ENCODE measurements at places on chromosomes 6 and 20.

- no peak for DNase-seq
Observed at GRCh38 chr20:51888291-51888690, 86.0 kb upstream of the SALL4 start.

- DNase-seq, result no peak
Observed at GRCh38 chr20:24277196-24277595, 192.2 kb upstream of the SYNDIG1 start.

DNA sequence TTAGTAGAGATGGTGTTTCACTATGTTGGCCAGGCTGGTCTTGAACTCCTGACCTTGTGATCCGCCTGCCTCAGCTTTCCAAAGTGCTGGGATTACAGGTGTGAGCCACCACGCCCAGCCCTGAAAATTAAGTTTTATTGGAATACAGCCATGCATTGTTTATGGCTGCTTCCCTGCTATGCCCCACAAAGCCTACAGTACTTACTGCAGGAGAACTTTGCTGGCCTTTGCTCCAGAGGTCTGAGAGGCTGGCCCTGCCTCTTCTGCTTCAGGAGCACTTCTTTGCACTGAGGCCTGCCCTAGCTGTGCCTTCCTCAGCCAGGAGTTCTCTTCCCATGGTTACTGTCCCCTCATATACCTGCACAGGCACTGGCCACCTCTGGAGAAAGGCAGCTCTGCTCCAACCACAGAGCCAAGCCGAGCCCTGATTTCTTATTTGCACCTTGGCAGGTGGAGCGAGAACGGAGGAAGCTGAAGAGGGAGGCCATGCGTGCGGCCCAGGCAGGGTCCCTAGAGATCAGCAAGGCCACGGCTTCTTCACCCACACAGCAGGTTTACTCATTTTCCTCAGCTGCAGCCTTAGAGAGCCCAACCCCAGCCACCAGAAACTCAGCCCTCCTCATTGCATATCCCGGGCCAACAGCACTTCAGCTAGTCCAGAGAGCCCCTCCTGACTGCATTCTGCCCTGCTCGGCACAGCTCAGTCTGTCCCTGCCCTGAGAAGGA, 20.8 kb downstream of the C20orf173 start:
- no peak for DNase-seq

- DNase-seq, result no peak
Observed at GRCh38 chr6:9233226-9233625, 797.9 kb upstream of the SLC35B3 start.

- DNase-seq, result no peak
Observed at GRCh38 chr6:53664623-53665022, 933 bp downstream of the KLHL31 start.

DNA sequence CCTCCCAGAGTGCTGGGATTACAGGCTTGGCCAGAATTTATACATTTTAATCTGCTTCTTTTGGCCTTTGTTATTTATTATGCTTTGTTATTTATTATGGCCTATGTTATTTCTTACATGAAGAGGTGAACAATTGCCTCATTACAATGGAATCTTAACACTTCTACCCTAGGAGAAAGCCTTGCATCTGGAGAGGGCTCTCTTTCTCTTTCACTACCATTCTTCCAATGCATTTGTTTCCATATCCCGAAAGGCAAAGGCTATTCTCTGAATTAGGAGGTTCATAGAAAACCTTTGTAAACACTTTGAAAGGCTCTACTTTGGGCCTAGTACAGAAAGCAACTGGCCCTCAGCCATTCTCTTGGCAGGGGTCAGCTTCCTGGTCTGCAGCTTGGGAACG, 19.9 kb upstream of the DEK start:
- no peak for DNase-seq

DNA sequence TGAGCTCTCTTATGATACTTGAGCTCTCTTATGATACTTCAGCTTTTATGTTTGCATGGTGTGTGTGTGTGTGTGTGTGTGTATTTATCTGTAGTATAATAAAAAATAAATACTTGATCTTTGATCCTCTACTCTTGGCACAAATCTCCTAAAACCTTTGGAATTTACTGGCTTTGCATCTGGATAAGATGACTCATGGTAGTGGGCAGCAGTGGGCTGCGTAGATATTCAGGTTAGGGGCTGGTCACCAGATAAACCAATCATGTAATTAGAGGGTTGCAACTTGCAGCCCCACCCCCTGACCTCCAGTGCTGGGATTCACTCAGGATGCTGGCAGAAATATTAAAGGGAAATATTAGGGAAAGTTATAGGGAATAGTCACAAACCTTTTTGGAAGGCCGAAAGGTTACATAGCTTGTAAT, 151.9 kb upstream of the COL21A1 start:
- DNase-seq, result no peak

- no peak for DNase-seq
Observed at GRCh38 chr6:135002974-135003703, 51.5 kb downstream of the HBS1L start.

- DNase-seq, result no peak
Observed at GRCh38 chr20:6525447-6526303, 241.8 kb upstream of the BMP2 start.

GRCh38 chr6:101936516-101936915, 543.0 kb downstream of the GRIK2 start:
- no peak for DNase-seq

GRCh38 chr6:160742090-160742489, 40.0 kb downstream of the PLG start:
- DNase-seq, result no peak

DNA sequence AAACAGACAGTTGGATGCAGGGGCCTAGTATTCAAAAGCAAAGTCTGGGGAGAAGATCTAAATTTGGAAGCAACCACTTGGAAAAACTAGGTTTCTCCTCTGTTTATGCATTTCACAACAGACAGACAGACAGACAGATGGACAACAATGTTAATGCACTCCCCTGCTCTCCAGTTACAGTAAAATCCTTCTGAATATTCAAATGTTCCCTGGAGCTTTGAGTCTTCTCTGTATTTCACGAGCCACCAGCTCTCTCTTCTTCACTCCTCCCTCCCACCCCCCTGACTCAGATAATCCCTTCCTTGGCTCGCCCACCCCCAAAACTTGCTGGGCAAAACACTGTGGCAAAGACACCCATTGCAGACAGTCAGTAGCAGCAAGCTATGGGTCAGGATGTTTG, 129.3 kb upstream of the TOP1 start:
- no peak for DNase-seq

GRCh38 chr20:63525971-63526370, 5.4 kb downstream of the PPDPF start:
- DNase-seq, result no peak

GRCh38 chr6:105642708-105643107, 239.8 kb upstream of the PREP start:
- no peak for DNase-seq

DNA sequence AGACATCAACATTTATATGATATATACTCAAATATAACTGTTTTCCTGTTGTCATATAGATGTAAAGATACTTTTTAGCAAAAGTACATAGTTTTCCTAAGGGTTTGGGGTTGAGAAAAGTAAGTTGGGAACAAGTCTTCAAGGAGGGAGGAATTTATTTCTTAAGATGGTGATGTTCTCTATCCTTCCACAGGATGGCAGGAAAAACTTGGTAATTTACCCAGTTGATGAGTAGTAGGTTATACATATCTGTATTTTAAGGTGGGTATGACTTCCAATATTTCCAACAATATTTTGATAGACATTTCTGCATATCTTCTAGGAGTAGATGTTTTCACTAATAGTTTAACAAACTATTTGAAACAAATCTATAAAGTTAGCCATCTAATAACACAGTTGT, 254.4 kb downstream of the RIMS1 start:
- no peak for DNase-seq

GRCh38 chr20:58457083-58457695, 58.0 kb downstream of the APCDD1L start:
- DNase-seq, result no peak

GRCh38 chr6:127784468-127784867, 116.4 kb downstream of the THEMIS start:
- DNase-seq, result no peak

DNA sequence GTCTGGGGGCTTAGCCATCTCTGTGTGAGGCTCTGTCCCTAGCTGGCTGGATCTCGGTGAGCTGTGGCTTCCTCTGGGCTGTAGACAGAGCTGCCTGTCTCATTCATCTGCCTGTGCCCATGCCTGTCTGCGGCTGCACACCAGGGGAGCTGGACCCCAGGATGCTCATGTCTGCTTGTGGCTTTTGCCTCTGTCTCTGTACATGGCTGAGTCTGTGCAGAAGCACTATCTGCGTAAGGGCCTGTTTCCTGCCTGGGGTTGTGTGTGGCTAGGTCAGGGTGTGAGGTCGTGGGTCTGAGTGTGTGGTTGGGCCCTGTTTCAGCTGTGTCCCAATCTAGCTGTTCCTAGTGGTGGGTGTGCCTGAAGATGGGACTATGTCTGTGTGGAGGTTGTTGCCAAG, 68.2 kb downstream of the CDH22 start:
- DNase-seq, result no peak

DNA sequence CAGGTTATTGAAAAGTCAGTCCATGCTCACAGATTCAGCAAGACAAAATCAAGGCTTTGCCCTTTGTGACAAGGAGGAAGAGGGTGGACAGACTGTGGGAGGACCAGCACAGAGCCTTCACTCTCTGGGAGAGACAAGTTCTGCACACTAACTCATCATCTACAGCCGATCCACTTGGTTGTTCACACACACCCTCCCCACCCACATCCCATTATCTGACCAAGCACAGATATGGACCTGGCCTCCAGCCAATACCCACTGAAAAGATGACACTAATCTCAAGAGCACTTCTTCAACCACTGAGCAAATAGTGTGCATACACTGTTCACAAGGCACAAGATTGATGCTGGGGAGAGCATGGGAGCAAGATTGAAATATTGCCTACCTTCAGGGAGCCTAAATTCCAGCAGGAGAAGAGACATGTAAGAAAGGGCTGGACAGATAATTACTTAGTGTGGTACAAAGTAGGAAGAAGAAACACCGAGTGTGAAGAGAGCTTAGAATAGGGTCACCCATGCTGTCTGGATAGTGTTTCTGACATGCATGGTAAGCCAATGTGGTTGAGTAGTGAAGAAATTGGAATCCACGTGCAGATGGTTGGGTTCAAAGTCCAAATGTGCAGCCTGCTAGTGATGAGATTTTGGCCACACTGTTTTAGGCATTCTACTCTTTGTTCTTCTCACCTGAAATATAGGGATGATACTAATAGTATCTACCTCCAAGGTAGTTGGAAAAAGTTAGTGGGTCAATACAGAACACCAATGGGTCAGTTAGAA, 21.7 kb upstream of the IL17A start:
- DNase-seq, result no peak

DNA sequence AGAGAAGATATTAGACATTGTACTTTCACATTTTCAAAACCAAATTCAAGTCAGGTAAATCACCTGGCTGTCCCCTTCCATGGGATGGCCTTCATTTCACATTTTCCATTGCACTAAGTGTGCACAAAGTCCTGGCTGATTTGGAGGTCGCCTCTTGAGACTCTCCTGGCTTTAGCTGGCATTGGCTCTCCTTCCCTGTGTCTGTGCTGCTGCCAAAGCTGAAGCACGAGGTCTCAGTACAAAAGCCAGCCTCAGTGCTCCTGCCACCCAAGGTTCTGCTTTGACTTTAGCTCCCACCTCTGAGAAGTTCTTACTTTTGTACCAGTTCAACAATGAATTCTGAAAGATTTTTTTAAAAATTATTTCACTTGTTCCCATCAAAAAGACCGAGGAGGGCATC, 289.2 kb upstream of the CNR1 start:
- DNase-seq, result no peak

- DNase-seq, result no peak
Observed at GRCh38 chr6:55643861-55644260, 64.9 kb upstream of the HMGCLL1 start.

GRCh38 chr6:79173378-79173777, 61.1 kb downstream of the HMGN3 start:
- no peak for DNase-seq

DNA sequence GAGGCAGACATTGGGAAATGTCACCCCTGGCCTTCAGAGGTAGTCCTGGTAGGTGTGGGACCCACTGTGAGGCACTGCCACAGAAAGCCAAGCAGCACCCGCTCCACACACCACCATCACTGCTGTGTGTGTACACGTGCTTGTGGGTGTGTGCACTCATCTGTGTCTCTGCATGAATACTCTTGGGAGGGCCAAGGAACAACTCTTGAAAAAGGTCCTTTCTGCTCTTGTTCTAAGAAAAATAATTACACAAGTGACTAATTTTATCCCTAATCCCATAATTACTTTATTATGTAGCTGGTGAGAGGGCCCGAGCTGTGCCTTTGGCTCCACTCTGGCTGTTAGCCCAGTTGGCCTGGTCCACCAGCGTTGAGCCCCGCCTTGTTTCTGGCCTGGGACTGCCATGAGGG, 21.7 kb upstream of the EPB41L1 start:
- DNase-seq, result no peak

- peak; percentile 59 for DNase-seq
Observed at GRCh38 chr6:24581084-24581669, 64.8 kb downstream of the KIAA0319 start.

- DNase-seq, result no peak
Observed at GRCh38 chr6:143110996-143111395, 50.3 kb downstream of the AIG1 start.

DNA sequence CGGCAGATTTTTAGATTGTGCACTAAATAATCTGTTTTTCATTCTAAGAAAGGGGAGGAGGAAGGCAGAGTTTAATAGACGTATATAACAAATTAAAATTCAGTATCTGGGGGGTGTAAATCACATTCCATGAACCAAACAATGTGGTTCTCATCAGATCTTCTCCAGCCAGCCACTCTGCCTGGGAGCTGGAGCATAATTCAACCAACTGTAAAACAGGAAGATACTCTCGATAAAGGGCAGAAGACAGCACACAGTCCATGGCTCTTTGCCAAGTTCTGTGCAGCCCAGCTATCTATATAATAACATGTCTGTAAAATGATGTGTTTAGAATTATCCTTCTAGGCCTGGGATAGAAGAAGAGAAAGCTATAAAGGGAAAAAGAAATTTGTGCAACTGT, 289.9 kb upstream of the ZFP64 start:
- DNase-seq, result no peak

DNA sequence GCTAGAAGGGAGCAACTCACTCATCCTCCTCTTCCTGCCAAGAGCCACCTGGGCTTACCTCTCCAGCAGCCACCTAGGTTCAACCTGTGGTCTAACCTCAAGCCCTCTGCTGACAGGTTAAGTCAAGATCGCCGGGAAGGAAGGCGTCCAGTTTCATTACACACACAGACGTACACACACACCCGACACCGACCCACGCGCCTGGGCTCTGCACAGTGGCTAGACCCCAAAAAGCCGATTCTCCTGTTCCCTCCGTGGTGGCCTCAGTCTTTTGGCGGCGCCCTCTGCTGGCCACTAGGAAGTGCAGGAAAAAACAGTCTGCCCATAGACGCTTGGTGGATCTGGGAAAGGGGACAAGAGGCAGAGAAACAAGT, 52.8 kb downstream of the MRPL14 start:
- DNase-seq, result peak; percentile 44

- no peak for DNase-seq
Observed at GRCh38 chr20:15455279-15455678, 1117.9 kb upstream of the FLRT3 start.

GRCh38 chr6:42250274-42250931, 32.7 kb upstream of the MRPS10 start:
- no peak for DNase-seq

GRCh38 chr6:169092375-169092774, 161.3 kb downstream of the THBS2 start:
- DNase-seq, result no peak

- no peak for DNase-seq
Observed at GRCh38 chr20:4304601-4305000, 289.2 kb upstream of the RNF24 start.

GRCh38 chr20:51735728-51736600, 32.2 kb downstream of the ATP9A start:
- DNase-seq, result no peak

Data from stimulated activated CD8-positive, alpha-beta memory T cell treated with anti-CD3 and anti-CD28 coated beads, Interleukin-2, amount 100 ng/mL, for 1 hour (primary cell).